ENCODE measurements at places on chromosomes 2 and 18.

- DNase-seq, result no peak
Measured at GRCh38 chr2:196170213-196170605, 1.2 kb downstream of the STK17B start.

DNA sequence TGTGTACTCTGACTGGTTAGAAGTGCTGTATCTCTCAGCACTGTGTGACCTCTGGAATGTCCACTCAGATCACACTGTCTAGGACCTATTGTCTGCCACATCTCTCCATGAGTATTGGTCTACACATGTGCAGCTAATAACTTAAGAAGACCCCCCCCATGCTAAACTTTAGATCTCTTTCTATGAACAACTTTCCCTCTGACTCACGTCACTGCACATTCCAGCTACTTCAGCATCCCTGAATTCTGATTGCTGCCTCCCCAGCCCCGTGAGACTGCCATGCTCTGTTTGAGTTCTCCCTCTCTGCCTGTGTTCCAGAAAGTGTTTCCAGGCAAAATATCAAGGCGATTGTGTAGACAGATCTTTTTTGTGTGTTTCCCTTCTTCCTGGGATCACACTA is 41.8 kb downstream of the RAPGEF4 start:
- DNase-seq, result no peak

GRCh38 chr2:238697193-238698071 is 150.5 kb upstream of the TWIST2 start:
- peak; percentile 73 for DNase-seq

- no peak for DNase-seq
Measured at GRCh38 chr18:60686142-60686541, 313.6 kb upstream of the MC4R start.

DNA sequence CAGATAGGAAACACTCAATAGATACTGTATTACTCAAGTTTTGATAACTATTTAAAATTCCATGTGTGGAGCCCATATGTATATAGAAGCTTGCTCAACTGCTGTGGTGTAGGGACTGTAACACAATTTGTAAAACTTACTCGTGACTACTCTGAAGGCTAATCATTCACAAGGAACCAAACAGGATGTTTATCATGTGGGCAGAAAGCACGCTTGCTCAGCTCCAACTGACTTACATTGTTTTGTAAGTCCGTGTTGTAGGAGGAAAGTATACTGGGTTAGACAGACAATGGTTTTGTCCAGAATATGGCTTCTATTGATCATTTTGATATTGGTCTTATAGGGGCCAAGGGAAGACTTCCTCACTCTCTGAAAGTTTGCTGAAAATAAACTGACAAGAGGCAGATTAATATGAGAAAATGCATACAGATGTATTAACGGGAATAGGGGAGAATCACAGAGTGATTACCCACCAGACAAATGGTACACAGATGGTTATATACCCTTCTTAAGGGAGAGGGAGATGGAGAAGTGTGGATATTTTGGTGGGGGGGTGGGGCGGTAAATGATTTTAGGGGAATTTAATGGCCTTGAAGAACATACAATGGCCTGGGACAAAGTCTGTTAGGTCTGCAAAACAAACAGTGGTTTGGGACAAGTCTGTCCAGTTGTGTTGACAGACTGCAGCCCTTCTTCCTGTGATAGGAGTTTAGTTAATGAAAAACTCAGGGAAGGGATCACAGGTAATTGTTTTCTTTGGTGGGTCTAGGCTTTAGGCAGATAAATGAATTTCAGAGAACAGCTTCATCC is 259.3 kb upstream of the SP5 start:
- DNase-seq, result no peak

GRCh38 chr2:98734162-98734561 is 3.2 kb upstream of the MGAT4A start:
- no peak for DNase-seq

- DNase-seq, result no peak
Measured at GRCh38 chr18:23106575-23106974, 28.7 kb upstream of the CABLES1 start.

DNA sequence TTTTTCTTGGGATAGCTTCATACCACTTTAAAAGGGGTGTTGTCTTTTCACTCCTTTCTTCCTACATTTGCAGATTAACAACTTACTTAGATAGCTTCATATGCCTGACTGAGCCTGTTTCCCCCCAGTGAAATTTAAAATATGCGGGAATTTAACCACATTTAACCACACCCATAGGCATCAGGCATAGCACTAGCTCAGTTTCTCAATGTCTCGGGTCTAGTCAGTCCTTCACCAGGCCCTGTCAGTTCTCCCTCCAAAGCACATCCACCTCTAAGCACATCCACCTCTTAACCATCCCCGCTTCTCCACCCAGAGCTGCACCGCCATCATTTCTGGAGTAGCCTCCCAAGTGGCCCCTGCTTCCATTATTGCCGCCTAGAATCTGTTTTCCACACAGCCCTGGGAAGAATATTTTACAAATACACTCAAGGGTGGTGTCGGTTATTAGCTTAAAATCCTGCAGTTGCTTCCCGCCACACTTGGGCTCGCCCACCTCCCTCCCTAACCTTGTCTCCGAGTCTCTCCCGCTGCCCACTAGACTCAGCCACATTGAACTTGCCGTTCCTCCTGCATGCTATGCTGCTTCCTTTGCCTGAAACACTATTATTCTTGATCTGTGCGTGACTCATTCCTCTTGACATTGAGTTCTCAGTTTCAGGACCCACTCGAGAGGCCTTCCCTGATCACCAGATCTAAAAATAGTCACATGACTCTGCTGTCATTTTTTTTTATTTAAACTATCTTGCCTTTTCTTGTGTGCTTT is 68.3 kb downstream of the SPTBN1 start:
- DNase-seq, result no peak

GRCh38 chr2:173033084-173033483 is 42.6 kb upstream of the MAP3K20 start:
- DNase-seq, result no peak

GRCh38 chr2:151361674-151362370 is 4.4 kb downstream of the TNFAIP6 start:
- DNase-seq, result no peak

DNA sequence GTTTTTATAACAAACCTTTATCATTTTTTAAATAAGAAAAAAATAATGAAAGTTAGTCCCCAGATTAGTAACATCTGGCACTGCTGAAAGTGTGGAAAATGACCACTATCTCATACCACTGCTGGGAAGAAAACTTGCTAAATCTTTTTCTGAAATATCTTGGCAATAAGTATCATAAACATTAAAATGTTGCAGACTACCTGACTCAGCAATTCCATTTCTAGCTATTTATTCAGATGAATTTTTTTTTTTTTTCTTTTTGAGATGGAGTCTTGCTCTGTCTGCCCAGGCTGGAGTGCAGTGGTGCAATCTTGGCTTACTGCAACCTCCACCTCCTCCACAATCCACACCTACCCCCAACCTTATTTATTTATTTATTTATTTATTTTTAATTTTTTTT is 35.3 kb upstream of the SOS1 start:
- DNase-seq, result no peak

DNA sequence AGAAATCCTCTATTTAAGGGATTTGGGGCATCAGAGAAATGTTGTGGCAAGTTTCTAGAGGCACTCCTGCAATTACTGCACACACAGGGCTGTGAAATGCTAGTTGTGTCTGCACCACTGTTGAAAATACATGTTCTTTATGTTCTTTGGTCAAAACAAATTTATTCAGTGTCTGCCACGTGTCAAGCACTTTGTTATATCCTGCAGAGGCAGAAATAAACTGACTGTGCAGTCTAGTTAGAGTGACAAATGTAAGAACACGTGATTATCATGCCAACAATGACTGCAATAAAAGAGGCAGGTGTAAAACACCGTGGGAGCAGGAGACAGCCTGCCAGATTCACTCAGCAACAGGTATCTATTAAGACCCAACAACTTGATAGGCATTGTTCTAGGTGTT is 423.3 kb downstream of the LRP1B start:
- no peak for DNase-seq

GRCh38 chr18:37540424-37541138 is 25.0 kb downstream of the CELF4 start:
- DNase-seq, result no peak

DNA sequence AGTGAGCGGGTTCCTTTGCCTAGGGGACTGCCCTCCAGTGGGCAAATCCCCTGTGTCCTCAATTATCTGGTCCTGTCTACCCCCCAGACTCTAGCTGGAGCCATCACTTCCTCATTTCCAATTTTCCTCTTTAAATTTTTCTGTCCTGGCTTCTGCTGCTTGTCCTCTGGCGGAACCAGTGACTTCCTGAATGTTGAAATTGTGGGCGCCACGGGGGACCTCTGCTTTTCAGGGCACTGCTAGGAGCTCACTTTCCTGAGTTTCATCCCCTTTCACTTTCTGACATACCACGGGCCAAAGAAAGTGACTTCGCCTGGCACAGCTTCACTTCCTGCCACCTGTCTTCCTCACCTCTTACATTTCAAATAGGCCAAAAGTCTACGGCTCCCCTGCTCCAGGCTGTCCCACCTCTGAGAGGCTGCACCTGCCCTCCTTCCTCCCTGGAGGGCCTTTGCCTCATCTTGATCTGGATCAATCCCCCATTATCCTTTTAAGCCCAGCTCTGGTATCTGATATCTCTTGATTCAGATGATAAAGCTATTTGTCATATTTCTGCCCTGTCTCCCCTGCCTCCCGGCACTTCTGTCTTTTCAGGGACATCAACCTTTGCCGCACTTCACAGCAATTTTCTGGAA is 1.4 kb upstream of the MARCO start:
- DNase-seq, result peak; percentile 87

GRCh38 chr18:30328839-30329238 is 713.7 kb downstream of the DSC3 start:
- no peak for DNase-seq

DNA sequence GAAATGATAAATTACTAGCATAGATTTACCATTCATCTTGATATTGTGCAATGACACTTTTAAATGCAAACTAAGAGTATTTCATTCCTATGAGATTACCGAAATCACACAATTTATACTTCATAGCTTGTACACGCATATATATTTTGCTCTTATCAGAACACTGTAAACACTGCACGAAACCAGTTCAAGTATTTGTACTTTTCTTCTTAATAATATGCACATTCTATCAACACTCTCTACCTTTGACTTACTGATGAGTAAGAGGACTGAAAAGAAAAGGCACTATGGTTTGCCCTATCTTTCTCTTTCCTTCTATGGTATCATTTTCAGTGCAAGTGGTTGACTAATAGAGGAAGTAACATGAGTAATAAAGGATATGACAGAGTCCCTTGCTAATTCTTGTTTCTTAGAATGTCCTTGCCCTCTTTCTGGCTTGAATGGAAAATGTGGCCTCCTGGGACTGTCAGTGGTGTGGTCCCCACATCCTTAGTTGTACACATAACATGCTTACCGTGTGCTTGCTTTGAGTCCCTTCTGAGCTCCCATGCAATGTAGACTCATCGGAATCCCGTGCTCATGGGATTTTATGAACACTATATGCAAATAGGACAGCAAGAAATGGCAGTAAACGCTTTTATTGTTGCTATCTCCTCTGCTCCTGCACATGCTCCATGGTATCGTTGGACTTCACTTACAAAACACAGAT is 363.5 kb upstream of the TNP1 start:
- DNase-seq, result no peak

DNA sequence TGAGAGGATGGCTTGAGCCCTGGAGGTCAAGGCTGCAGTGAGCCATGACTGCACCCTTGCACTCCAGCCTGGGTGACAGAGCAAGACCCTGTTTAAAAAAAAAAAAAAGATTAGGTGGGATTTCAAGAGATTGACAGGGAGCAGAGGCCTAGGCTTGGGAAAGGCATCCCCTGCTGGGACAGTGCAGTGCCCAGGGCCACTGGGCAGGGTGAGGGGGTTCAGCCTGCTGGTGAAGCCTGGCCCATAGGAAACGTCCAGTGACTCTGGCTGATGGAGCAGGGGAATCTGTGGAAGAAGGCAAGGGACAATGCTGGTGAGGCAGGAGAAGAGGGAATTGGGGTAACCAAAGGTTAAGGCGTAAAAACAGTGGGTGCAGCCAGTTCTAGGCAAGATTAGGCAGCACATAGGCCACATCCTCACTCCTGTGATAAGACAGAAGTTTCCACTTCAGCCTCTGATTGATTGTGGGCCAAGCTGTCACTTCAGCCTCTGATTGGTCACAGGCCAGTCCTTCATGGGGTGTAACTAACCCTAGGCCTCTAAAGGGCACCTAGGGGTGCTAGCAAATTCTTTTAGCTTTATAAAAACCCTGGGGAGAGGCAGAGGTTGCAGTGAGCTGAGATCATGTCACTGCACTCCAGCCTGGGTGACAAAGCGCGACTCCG is 128.6 kb downstream of the MSH2 start:
- no peak for DNase-seq

DNA sequence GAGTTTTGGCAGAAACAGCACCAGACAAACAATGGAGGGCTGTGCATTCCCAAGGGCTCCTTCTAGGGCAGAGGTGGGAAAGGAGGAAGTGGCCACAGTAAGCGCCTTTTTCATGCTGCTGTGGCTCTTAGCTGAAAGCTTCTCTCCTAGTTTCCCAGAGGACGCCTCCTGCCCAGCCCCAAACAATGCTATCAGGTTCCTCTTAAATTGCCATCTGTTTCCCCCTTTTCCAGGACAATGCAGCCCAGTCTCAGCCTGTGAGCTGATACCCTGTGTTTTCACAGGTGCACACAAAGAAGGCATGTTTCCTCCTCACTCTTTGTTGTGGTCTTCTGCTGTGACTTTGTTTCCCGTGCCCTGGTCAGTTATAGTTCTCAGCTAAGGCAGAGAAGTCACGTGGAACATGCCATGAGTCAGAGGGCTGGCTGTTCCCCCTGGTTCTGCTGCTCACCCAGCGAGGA is 5.4 kb upstream of the FAM124B start:
- no peak for DNase-seq

GRCh38 chr18:3703732-3704176 is 253.8 kb downstream of the TGIF1 start:
- peak; percentile 38 for DNase-seq

DNA sequence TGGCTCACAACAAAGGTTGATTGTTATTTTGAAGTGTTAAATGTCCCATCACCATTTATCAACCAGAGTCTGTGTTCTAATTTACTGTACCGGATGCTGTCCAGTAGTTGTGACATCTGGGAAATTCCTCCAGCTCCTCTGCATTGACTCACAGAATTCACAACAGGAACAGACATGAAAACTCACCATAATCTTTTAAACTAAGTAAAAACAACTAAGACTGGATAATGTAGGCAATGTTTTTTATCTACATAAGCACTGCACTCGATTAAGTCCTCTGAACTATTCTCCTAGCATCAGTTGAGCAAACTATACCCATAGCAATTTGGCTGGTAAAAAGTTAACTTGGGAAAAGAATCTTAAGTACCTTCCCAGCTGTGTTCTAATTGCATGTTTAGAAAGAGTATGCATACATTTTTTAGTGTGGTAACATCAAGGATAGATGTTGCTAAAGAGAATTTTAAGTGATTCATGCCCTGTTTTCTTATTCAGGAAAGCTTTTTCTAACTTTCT is 42.9 kb upstream of the MYO1B start:
- no peak for DNase-seq

DNA sequence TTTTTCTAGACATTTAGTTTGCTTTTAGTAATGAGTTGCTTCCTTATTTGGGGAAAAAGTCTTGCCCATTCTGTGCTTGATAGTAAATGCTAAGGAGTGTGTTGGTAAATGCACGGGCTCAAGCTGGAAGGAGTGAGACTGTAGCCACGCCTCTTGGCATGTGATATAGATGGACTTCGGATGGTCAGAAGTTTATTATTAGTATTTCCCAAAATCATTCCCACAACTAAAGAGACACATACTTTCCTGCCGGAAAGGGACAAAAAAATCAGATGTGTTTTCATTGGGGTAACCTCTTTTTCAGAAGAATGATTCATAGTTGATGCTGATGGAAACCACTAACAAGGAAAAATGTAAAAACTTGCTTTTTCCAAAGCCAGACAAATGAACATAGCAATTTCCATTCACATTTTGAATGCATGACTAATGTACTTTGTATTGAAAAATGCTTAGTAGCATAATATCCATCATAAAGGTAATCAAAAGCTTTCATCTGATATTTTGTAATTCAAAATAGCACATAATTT is 133.2 kb downstream of the ZNF532 start:
- DNase-seq, result no peak

All from lower leg skin (tissue), 4 donors.